ENCODE measurements at places on chromosomes 5 and 9. TPM values are rescaled to one million over a fixed set of nuclear protein-coding genes. Genes with fewer than 3 reads are reported as not detected.
A peak's percentile ranks its signal among the peaks of the same experiment; 100 is the strongest.

BASP1 gene
- 2.1 TPM for total RNA-seq

GRCh38 chr5:9233035-9233434 is 312.8 kb downstream of the SEMA5A start:
- DNase-seq: no peak

TCF7 gene
- total RNA-seq: 15.2 TPM

- no peak for DNase-seq
Observed at GRCh38 chr5:94888674-94889073, 270.2 kb downstream of the SLF1 start.

GRCh38 chr9:6793203-6793602 is 35.4 kb downstream of the KDM4C start:
- DNase-seq: no peak

DNA sequence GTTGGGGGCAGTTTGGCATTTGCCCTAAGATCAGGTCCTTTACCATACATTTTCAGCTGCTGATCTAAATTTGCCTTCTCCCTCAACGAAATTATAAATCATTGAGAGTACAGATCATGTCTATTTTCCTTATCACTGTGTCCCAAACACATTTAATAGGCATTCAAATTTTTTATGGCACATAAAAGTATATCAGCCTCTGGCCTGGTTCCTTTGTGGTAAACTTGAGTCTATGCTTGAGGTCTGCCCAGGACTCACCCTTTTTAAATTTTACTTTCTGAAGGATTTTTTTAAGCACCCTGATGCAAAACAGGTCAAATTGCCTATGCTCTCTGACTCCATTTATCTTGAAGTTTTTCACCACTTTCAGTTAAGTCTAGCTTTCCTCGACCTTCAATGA is 163.6 kb upstream of the GRIN3A start:
- no peak for DNase-seq

DNA sequence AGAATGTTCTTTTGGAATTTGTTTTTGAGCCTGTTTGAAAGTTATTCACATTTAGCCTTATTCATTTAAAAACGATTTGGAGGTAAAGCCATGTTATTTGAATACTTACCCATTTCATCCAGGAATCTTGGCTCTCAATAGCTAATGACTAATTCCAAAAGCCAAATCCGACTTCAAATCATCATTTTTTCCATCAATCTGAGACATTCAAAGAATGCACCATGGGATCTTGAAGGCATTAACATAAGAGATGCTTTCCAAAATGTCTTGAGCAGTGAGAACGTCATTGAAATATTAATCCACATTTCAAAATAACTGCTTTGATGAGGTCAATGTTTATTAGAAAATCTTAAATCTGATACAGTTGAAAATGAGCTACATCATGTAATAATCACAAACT is 617.0 kb upstream of the RORB start:
- DNase-seq: no peak

UAP1L1 gene
- 10.1 TPM for total RNA-seq

GRCh38 chr5:141691286-141691866 is 9.3 kb upstream of the ARAP3 start:
- DNase-seq: no peak

- DNase-seq: no peak
Observed at GRCh38 chr5:313265-313664, 8.2 kb upstream of the AHRR start.

FCN2 gene
- 0.43 TPM for total RNA-seq

- no peak for DNase-seq
Observed at GRCh38 chr5:168327994-168328393, 36.5 kb downstream of the WWC1 start.

- no peak for DNase-seq
Observed at GRCh38 chr5:39757131-39757530, 332.4 kb upstream of the DAB2 start.

GRCh38 chr9:108850293-108850897 is 5.4 kb downstream of the ACTL7B start:
- DNase-seq: peak; percentile 38

Data from testis (tissue), 5 donors.